ENCODE measurements at places on chromosomes 12 and 14. TPM values are rescaled to one million over a fixed set of nuclear protein-coding genes. Genes with fewer than 3 reads are reported as not detected.

The GLI1 gene
- 5.2 TPM for total RNA-seq

The IL23A gene
- total RNA-seq: not detected

The PITPNM2 gene
- total RNA-seq: 3.1 TPM

The RNF212B gene
- total RNA-seq: not detected

The CCDC88C gene
- 9.4 TPM for total RNA-seq

The FAM181A gene
- not detected for total RNA-seq

The CLEC7A gene
- total RNA-seq: 2.1 TPM

The MAX gene
- total RNA-seq: 30.8 TPM

The CLEC6A gene
- under 0.01 TPM for total RNA-seq

The YLPM1 gene
- 49.6 TPM for total RNA-seq

The DTX1 gene
- 3.1 TPM for total RNA-seq

The EML1 gene
- total RNA-seq: 37.6 TPM

The PRR4 gene
- 2.6 TPM for total RNA-seq

The HSPA2 gene
- total RNA-seq: 11.0 TPM

The CLEC4D gene
- total RNA-seq: under 0.01 TPM

The CEP128 gene
- total RNA-seq: 6.8 TPM

The CCDC177 gene
- not detected for total RNA-seq

The RTL1 gene
- 9.4 TPM for total RNA-seq

The NPC2 gene
- total RNA-seq: 104 TPM

The LHX5 gene
- total RNA-seq: not detected

The FRMD6 gene
- 33.4 TPM for total RNA-seq

The MUCL1 gene
- not detected for total RNA-seq

The SYNE2 gene
- 81.4 TPM for total RNA-seq

The AKAP5 gene
- total RNA-seq: 0.52 TPM

The PLCZ1 gene
- not detected for total RNA-seq

The CELA1 gene
- not detected for total RNA-seq

The HOXC6 gene
- total RNA-seq: 2.6 TPM

The NFATC4 gene
- total RNA-seq: 21.4 TPM

The OR6C65 gene
- total RNA-seq: not detected

The HOXC10 gene
- 3.7 TPM for total RNA-seq

The EML5 gene
- total RNA-seq: 1.0 TPM

The STXBP6 gene
- 17.7 TPM for total RNA-seq

The TAS2R14 gene
- total RNA-seq: 6.8 TPM

The SIX6 gene
- not detected for total RNA-seq

The KRT71 gene
- not detected for total RNA-seq

Data from skeletal muscle tissue (tissue), 5 donors.